ENCODE measurements at places on chromosomes 12 and 14. TPM values are rescaled to one million over a fixed set of nuclear protein-coding genes. Genes with fewer than 3 reads are reported as not detected.

DNA sequence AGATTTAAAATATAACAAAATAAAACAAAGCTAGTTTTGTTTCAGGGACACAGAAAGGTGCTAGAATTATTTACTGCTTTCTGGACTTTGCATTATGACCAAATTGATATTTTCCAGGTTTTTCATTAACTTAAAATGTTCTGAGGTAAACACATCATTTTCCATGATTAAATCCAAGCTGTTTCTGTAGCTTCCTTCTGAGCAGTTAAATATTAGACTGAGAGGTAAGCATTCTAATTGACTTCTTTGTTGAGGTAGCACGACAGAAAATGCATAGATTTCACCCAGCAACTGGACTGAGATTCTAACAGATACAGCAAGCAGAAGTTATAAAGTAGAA is 98.3 kb downstream of the BMP4 start:
- no peak overlapping the region for H3K4me3 ChIP-seq
- H3K27me3 ChIP-seq, result peaks cover 3% of the 10 kb centered on the region
- no peaks in the 10 kb centered on the region for H3K4me1 ChIP-seq

DNA sequence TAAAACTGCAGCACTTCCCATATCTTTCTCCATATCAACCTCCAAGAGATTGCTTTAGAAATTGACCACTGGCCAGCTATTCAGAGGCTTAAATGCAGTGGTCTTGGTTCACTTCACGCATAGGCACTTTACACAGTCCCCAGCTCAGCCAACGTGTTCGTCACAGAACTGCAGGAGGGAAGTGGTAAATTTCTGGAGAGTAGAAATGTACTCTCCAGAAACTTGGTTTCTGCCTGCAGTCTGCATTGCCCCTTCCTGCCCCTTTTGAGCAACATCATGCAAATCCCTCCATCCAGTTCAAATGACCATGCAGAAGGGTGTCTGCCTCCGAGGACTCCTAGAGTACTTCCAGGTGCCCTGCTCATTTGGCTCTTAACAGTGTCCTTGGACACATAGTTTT is 42.7 kb upstream of the NEDD1 start:
- no peak overlapping the region for H3K27ac ChIP-seq
- no peaks in the 10 kb centered on the region for H3K4me1 ChIP-seq
- no peak overlapping the region for H3K4me3 ChIP-seq
- no peaks in the 10 kb centered on the region for H3K36me3 ChIP-seq
- no peak for DNase-seq

- no peak for DNase-seq
- H3K4me3 ChIP-seq, result no peak overlapping the region
- H3K27ac ChIP-seq, result no peak overlapping the region
Observed at GRCh38 chr14:28661171-28661772, 105.3 kb upstream of the FOXG1 start.

DNA sequence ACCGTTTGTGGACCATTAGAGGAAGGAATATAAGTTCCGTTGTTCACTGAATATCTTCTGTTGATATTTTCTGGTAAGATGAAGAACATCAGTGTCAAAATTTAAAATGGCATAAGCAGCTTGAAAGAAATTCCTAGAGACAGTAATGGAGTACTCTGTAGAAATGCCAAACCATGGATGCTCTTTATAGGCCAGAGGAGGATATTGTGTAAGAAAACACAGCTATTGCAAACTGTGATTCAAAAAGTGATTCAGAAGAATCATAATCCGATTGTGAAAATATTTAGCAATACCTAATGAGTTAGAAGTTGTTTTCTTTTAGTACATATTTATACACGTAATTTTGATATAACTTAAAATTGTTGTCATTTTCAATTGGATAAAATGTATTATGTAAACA is 102.8 kb downstream of the SLC16A7 start:
- H3K4me3 ChIP-seq, result no peak overlapping the region
- peaks cover 13% of the 10 kb centered on the region for H3K4me1 ChIP-seq
- peaks cover 3% of the 10 kb centered on the region for H3K36me3 ChIP-seq
- no peaks in the 10 kb centered on the region for H3K27me3 ChIP-seq
- no peak overlapping the region for H3K27ac ChIP-seq

DNA sequence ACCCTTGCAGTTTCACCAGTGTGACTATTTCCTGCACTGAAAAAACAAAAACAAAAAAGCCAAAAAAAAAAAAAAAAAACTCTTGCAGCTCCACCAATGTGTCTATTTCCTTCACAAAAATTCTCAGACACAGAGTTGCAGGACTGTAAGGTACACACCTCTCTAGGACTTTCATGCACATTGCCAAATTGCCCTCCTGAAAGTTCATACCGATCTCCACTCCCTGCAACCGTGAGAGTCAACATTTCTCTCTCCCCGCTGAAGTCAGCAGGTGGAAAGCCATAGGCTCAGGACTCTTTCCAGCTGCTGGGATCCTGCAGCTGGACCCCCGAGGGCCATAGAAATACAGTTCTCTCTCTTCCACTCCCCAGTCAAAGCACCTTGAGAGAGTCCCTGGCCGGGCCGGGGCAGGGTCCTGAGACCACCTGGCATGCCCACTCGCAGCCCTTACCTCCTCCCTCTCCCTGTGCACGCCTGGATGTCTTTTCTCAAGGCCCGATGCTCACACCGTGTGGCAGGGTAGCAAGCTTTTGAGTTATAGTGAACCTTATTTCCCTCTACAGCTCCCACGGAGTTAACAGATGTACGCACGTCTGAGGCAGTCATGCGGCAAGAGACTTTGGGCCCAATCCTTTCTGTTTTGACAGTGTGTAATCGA is 23.6 kb downstream of the MMAB start:
- no peak overlapping the region for H3K27ac ChIP-seq
- H3K4me1 ChIP-seq, result peaks cover 5% of the 10 kb centered on the region
- peaks cover 21% of the 10 kb centered on the region for H3K27me3 ChIP-seq
- H3K4me3 ChIP-seq, result no peak overlapping the region
- DNase-seq, result no peak

DNA sequence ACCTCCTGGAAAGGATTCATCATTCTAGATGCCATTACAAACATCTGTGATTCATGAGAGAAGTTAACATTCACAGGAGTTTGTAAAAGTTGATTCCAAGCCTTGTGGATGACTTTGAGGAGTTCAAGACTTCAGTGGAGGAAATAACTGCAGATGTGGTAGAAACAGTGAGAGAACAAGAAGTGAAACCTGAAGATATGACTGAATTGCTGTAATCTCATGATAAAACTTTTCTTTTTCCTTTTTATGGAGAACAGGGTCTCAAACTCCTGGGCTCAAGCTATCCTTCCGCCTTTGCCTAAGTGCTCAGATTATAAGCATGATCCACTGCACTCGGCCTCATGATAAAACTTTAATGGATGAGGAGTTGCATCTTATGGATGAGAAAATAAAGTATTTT is 64.5 kb upstream of the GTF2A1 start:
- DNase-seq, result no peak
- H3K27me3 ChIP-seq, result no peaks in the 10 kb centered on the region
- H3K27ac ChIP-seq, result no peak overlapping the region
- no peaks in the 10 kb centered on the region for H3K36me3 ChIP-seq
- H3K4me1 ChIP-seq, result no peaks in the 10 kb centered on the region

Gene PZP
- total RNA-seq, result not detected

Gene ANKRD33
- not detected for total RNA-seq

Measured in activated naive CD8-positive, alpha-beta T cell treated with anti-CD3 and anti-CD28 coated beads for 36 hours (primary cell).